ENCODE measurements at places on chromosomes 6 and 20.

DNA sequence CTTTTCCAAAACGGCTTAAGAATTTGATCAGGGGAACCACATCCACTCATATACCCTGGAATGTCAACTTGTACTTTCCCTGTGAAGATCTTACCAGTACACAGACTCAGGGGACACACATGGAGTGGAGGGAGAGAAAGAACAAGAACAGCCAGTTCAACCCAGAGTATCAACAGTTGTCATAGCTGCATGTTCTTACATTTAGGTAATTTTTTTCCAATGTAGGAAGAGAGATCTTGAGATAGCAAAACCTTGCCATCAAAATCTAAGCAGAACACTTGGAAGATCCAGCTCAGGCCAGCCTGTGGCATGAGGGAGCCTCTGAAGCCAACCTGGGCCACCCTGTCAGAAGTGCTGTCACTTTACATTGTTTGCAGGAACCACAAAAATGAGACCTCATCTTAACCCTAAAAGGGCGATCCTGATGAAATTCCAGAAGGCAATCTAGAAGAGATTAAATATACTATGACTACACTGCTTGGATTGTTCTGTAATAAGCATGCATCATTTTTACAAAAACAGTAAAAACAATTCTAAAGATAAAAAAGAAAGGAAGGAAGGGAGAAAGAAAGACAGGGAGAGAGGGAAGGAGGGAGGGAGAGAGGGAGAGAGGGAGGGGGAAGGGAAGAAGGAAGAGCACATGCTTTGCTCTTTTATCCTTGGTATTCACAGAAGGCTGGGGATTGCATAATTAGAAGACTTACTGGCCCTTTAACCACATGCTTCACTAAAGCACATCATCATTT, 124.7 kb upstream of the TCF21 start:
- no peak for DNase-seq

DNA sequence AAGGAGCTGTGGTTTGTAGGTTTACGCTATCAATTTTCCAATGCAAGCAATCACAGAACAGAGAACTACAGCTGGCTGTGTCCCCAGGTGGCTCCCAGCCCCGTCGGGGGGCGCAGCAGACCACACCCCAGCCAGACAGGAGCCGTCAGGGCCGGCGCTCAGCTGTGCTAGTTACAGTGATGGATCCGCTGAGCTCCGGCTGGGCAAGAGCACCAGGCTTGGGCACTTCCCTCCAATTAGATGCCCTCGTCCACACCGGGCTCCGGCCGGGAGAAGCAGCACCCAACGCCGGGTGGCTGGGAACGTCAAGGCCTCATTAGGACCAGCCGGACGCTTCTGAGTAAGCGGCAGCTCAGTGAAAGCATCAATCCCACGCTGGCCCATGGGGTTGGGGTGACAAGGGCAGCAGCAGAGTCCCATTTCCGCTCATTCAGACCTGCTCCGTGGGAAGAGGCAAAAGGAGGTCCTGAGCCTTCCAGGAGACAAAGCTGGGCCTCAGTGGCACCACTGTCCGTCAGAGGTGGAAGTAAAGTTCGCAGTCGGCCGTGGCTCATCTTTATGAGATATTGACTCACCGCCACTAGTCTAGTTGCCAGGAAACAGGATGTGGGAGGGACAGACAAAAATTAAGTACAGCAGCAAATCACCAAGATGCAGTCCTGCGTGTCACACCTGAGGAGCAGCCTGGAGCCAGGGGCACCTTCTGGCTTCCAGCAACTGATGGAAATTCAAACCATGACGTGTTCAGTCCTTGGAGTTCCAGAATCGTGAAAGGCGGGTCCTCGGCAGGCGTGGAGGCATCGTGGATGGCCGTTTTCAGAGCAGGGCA, 164.1 kb downstream of the TAF4 start:
- DNase-seq = no peak

DNA sequence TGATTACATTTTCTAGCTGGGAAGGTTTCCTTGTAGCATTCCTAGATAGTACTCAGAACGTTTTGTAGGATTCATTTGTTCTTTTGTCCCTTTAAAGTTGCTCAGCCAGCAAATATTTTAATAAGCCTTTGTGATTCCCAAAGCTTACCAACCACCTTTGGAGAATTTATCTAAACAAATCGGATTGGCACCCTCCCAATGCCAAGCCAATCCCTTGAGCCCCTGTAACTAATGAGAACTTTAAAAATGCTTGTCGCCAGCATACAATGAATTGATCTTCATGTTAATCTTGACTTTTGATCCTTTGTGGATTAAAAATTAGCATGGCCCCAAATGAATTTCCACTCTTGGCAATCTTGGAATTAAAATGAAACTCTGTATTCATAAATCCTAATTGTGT, 559.5 kb downstream of the UTRN start:
- no peak for DNase-seq

- DNase-seq = no peak
Measured at GRCh38 chr20:58557733-58558342, 42.6 kb upstream of the APCDD1L start.

DNA sequence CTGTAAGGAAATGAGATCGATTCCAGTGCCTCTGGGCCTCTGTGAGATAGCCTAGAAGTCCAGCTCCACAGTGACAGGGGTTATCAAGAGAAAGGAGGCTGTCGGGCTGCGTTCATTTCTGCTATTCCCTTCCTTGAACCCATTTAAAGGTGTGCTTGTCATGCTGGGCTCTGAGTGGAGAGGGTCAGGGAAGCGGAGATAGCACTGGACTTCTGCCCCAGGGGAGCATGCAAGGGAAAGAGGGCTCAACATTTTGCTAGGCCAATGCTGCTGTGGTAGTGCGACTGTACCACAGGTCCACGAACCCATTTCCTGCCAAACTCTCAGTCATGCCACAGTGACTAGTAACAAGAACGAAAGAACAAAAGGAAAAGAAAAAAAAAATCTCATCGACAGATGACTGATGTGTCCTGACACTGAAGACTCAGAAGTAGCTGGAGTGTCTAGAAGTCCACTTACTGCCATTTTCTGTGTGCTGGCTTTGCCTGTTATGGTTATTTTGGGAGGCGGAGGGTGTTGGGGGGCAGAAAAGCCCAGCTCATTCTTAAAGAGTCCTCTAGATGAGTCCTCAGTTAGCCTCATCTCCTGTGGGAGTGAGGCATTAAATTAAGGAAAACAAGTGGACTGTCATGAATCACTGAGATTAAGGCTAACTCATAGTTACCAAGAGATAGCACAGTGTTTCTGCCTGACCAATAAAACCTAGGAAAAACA, 8.1 kb downstream of the NEDD9 start:
- peak; percentile 62 for DNase-seq

GRCh38 chr6:63897459-63897858, 261.9 kb downstream of the PHF3 start:
- no peak for DNase-seq

DNA sequence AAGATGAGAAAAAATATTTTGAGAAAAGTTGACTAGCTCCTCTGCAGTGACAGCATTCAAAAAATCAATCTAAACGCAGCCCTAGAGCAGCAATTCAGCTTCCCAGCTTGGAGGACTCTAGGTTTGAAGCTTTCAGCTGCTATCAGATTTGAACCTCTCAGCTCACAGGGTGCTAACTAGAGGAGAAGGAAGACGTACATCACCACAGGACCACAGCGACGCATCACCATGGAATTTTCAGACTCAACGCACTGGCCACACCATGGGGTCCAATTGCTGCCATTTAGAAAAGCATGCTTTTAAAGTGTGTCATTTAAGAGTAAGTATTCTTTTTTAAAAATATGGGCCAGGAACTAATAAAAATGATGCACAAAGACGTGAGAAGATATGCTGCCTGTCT, 45.0 kb upstream of the FUCA2 start:
- no peak for DNase-seq

DNA sequence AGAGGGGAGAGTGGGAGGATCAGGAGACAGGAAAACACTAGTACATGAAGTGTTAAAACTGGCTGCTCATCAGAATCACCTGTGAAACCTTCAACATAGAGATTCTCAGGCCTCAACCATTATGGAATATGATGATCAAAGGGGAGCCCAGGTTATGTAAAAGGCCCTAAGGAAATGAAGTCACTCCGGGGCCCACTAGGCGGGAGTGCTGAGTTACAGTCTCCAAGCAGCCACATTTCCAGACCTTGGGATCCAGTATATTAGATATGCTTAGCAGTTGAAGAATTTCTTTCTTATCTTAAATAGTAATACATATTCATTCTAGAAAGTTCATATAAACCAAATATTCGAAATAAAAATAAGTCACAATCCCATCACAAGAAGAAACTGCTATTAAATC, 476.3 kb downstream of the PRKN start:
- DNase-seq = no peak

DNA sequence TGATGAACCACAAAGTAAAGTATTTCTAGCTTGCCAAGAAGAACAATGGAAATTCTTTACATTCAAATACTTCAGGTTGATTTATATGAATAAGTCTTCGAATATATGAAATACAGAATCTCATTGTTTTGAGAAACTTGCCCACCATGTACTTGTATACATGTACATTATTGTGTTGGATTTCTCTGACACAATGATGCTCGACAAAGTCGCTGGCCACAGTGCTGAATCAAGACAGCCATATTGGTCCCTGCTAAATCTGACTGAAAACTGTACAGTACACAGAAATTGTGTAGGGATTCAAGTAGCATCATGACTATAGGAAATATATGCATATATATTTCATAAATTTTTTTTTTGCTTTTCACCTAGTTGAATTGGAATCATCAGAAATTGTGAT, 13.1 kb upstream of the LIN28B start:
- no peak for DNase-seq

- DNase-seq = no peak
Measured at GRCh38 chr20:62644802-62645496, 2.6 kb downstream of the SLCO4A1 start.

DNA sequence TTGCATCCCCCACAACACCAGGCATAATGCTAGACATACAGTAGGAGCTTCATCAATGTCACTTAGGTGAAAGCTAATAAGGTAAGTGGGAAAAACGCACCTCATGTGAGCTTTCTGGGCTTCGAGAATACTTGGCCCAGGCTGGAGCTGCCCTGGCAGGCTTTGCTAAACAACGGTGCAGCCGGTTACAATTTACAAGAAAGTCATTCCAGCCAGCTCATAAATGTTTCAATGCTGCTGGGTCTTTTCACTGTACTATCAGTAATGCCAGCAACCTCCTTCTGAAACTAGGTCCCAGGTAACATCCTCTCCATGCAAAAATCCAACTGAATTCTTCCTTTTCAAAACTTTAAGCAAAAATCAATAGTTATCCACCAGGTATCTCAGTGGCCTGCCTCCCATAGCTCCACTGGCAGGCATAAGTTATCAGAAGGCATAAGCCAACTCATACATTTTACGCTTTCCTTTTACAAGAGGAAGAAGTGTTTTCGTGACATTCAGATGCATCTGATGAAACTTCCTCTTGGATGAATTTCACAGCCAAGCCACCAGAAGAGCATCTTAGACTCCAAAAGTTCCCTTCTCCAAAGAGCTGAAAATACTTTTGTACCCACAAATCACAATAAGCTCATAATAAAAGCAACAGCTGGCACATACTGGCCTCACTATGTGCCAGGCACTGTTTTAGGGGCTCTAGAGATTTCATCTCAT, 56.3 kb downstream of the RTN4IP1 start:
- DNase-seq = no peak

GRCh38 chr20:19995220-19995863, 21.8 kb upstream of the NAA20 start:
- DNase-seq = peak; percentile 38

DNA sequence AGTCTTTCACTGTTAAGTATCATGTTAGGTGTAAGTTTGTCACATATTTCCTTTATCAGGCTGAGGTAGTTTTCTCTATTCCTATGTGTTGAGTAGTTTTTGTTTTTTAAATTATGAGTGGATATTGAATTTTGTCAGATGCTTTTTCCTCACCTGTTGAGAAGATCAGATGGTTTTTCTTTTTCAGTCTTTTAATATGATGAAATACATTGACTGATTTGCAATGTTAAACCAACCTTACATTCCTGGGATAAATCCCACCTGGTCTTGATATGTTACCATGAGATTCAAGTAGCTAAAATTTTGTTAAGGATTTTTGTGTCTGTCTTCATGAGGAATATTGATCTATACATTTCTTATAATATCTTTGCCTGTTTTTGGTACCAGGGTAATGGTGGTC, 52.1 kb downstream of the FOXO3 start:
- no peak for DNase-seq

DNA sequence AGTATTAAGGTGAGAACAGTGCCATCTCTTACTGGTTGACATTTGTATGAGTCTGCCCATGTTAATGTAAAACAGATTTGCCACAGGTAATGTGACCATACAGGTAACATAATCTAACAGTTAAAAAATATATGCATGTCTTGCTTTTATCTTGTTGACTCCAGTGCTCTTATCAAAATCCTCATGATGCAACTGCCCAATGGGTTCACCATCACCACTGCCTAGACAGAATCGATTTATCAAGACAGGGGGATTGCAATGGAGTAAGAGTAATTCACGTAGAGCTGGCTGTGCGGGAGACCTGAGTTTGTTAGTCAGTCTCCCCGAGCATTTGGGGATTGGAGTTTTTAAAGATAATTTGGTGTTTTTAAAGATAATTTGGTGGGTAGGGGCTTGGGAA, 19.2 kb downstream of the SNX9 start:
- DNase-seq = no peak

DNA sequence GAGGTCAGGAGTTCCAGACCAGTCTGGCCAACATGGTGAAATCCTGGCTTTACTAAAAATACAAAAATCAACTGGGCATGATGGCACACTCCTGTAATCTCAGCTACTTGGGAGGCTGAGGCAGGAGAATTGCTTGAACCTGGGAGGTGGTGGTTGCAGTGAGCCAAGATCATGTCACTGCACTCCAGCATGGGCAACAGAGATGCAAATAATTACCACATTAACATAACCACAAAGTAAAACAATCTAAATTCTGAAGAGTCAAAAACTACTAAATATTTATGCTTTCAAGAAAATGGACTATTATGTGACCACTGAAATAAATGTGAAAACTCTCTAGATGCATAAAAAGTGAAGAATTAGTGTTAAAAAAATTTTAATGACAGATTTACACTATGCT, 59.9 kb downstream of the CYP39A1 start:
- no peak for DNase-seq

DNA sequence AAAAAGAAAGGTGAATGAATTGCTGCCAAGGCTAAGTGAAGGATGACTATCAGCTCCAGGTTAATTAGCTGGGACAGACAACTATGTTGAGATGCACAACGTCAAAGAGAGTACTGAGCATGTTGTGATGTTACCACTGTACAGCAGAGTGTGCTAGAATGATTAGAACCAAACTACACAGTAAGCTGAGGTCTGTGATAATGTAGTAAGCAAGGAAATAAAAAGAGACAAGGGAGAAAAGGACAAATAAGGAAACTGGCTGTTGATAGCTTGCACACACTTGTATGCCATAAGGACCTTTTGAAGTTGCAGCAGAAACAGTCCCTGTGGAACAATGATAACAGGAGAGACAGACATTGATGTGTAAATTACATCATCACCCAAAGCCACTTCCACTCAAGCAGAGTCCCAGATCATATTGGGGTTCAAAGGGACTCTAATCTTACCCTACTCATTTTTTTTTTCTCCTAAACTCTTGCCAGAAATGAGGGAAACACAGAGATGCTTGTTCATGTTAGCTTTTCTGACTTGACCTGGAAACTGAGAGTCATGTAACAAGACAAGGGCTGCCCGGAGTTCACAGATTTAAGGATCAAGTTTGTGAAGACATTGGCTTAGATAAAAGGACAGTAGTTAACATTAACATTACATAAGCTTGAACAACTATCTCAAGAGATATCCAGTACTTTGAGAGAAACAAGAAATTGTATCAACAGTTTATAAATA, 189.9 kb downstream of the CENPW start:
- DNase-seq = no peak
